ENCODE measurements at places on chromosomes 3 and 15.

DNA sequence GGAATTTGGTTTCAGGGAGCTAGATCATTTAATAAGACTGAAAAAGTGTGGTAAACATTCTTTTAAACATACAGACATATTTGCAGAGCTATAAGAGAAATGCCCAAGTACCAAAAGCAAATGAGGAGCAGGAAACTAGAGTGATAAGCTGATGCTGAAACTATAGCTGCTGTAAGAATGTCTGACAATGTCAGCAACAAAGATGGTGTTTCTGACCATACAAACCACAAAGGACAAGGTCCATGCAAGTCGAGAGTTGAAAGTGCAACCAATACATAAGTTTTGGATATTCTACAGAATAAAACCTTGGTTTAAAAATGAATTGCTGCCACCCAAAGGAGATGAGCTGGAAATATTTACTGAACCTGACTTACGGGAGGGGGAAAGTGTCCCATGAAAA is 610.2 kb downstream of the TBL1XR1 start:
- no peak for DNase-seq

GRCh38 chr3:24496529-24497482 is 2.2 kb upstream of the THRB start:
- DNase-seq, result no peak

GRCh38 chr3:44289882-44290462 is 48.3 kb downstream of the TOPAZ1 start:
- peak; percentile 23 for DNase-seq

- peak; percentile 50 for DNase-seq
These were observed 143.4 kb upstream of the RASGRP1 start for GRCh38 chr15:38707802-38708671.

DNA sequence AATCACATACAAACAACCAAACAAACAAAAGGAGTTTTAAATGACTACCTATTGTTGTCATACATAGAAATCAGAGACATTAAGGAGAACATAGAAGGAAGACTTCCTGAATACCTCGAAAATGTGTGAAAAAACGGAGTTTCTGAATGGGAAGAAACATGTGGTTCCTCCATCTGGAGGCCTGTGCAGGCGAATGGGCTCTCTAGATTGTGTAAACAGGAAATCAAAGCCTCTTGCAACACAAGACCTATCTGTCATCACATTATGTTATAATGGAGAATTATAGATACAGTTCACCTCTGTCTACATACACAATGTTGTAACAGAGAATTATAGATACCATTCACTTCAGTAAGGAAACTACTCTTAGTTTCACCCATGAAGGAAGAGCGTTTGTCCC is 44.1 kb downstream of the RUBCN start:
- no peak for DNase-seq

GRCh38 chr3:72480366-72480765 is 367.9 kb downstream of the SHQ1 start:
- DNase-seq, result no peak

GRCh38 chr3:126028096-126028495 is 55.8 kb downstream of the SLC41A3 start:
- DNase-seq, result no peak

DNA sequence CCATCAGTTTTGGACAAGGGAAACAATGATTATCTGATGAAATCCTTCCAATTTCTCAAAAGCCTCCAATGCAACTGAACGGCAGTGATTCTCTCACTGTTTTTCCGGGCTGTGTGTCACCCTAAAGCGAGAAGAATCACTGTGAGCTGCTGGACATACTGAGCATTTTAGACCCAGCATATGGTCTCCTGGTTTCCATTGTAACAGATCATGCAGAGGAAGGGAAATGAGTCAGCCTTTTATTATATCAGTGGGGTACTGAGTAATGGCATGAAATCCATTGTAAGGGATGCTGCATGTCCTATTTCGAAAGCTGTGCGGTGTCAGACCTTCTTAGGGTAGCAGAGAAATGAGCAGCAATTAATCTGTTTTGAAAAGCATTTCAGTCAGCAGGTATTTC is 287.1 kb downstream of the IL5RA start:
- no peak for DNase-seq

GRCh38 chr3:44842376-44842775 is 19.3 kb upstream of the TMEM42 start:
- DNase-seq, result no peak

DNA sequence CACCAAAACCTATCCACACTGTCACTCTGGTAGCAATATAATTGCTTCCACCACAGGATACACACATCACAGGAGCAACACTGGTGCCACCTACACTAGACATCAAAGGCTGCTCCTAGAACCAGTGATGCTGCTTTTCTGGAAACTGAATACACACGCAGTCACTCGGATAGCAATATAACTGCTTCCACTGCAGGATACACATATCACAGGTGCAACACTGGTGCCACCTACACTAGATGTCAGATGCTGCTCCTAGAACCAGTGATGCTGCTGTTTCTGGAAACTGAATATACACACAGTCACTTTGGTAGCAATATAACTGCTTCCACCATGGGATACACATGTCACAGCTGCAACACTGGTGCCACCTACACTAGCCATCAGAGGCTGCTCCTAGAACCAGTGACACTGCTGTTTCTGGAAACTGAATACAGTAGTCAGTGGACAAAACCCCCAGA is 6.9 kb upstream of the TNFSF10 start:
- no peak for DNase-seq

GRCh38 chr3:100093831-100094230 is 20.5 kb downstream of the FILIP1L start:
- DNase-seq, result no peak

- DNase-seq, result no peak
These were observed 431.3 kb upstream of the MDFIC2 start for GRCh38 chr3:70743754-70744153.

GRCh38 chr3:194471863-194472262 is 14.9 kb downstream of the ATP13A3 start:
- DNase-seq, result no peak

DNA sequence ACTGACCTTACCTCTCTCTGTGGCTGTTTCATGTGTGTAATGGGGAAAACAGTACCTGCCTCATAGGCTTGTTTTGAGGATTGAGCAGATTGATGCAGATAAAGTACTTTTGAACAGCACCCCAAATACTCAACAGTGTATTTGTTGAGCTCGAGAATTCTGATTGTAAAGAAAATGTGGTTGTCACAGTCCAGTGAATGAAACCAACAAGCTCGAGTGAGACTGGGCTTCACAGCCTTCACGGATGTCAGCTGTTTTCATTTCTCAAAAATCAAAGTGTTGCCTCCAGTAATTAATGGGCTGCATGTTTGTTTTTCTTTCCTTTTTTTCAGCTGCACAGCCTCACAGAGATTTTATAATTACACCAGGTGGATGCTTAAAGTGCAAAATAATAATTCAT is 43.7 kb downstream of the PARP15 start:
- no peak for DNase-seq

DNA sequence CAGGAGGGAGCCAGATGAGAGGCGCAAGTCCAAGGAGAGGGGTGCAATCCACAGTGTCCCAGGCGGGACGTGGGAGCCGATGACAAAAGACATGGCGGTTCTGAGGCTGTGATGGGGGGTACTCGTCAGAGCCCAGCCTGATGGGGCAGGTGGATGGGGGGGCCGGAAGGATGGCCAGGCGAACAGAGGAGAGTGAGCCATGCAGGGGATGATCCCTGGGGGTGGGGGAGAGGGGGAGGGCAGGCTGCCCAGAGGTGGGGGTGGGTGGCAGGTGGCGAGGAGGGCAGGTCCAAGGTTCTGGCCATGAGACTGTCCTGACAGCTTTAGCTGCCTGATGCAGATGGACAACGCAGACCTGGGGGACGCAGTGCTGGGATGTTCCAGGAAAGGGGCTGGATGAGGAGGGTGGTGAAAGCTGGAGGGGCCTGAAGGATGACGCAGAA is 8.9 kb upstream of the CSPG4 start:
- DNase-seq, result no peak

GRCh38 chr3:73939985-73940384 is 315.2 kb upstream of the PDZRN3 start:
- no peak for DNase-seq

- no peak for DNase-seq
These were observed 148.8 kb upstream of the NDN start for GRCh38 chr15:23835953-23836352.

- no peak for DNase-seq
These were observed 109.7 kb upstream of the FAM3D start for GRCh38 chr3:58776231-58776630.

- DNase-seq, result no peak
These were observed 211.1 kb upstream of the GADL1 start for GRCh38 chr3:31105438-31106077.

DNA sequence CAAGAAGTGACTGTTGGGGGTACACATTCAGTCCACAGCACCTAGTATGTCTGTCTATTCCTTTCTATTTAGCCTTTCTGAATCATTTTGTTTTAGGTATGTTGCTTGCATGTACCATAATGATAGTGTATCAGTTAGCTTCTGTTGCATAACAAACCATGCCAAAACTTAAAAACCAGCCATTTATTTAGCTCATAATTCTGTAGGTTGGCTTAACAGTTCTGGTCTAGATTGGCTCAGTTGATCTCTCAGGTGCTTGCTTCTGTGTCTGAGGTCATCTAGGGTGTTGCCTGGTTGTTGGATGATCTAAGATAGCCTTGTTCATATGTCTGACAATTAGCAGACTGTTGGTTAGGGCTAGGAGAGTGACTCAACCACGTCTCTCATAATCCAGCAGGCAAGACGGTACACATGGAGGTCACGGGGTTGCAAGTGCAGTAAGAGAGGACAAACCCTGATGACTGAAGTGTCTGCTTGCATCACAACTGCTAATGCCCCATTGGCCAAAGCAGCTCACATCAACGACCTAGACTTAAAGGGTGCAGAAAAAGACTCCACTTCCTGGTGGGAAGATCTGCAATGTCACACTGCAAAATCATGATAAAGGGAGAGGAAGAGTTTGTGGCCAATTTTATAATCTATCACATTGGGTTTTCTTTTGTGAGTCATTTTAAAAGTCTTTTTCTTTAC is 6.8 kb upstream of the PDCD6IP start:
- DNase-seq, result no peak

- DNase-seq, result no peak
These were observed 34.7 kb upstream of the SLC41A3 start for GRCh38 chr3:126118591-126118990.

DNA sequence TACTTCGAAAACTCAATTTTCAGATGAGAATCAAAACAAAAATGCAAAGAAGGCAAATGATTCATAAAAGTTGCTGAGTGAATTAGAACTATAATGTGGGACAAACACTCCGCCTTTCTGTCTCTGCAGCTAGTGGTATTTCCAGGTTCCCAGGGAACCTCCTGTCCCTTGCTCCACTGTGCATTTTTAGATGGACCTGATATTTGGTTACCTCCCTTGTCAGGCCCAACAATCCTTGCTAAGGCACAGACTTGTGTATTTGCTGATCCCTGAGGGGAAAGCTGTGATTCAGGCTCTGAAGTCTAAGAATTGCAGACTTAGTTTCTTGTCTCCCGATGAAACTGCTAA is 162.7 kb downstream of the LPP start:
- no peak for DNase-seq

GRCh38 chr15:69715210-69715609 is 262.6 kb downstream of the RPLP1 start:
- no peak for DNase-seq

DNA sequence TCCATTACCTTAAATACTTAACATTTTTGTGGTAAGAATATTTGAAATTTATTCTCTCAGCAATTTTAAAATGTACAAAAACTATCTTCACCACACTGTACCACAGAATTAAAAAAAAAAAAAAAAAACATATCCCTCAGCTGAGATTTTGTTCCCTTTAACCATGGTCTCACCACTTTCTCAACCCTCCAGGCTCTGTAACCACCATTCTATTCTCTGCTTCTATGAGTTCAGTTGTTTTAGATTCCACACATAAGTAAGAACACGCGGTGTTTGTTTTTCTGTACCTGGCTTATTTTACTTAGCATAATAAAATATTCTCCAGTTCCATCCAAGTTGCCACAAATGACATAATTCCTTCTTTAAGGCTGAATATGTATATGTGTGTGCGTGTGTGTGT is 41.5 kb downstream of the CSNK1G1 start:
- no peak for DNase-seq

- DNase-seq, result peak; percentile 29
These were observed 64.9 kb upstream of the RAD18 start for GRCh38 chr3:9028134-9028533.

GRCh38 chr3:148625095-148625736 is 72.5 kb upstream of the AGTR1 start:
- DNase-seq, result no peak

- DNase-seq, result no peak
These were observed 326.6 kb upstream of the ALCAM start for GRCh38 chr3:105040026-105040622.

- peak; percentile 66 for DNase-seq
These were observed 93.2 kb upstream of the RNF7 start for GRCh38 chr3:141644931-141645330.

- no peak for DNase-seq
These were observed 249.5 kb downstream of the SQOR start for GRCh38 chr15:45884289-45884688.

DNA sequence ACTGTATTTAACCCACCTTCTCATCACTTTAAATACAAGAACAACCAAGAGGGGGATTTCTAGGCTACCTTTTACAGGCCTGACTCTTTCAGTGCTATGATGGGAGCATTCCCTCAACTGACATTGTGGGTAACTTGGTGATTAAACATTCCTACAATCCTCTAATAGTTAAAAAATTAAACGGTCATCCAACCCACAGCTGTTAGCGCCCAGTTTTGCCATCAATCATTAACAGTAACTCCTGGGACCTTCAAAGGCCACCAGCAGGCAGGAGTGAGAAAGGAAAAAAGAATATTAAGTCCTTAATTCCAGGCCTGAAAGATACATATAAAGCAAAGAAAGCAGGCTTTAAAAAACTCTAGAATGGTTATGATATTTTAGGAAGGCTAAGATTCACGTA is 512.1 kb downstream of the MAGI1 start:
- DNase-seq, result no peak

- no peak for DNase-seq
These were observed 31.9 kb downstream of the ZNF385D start for GRCh38 chr3:21718943-21719591.

DNA sequence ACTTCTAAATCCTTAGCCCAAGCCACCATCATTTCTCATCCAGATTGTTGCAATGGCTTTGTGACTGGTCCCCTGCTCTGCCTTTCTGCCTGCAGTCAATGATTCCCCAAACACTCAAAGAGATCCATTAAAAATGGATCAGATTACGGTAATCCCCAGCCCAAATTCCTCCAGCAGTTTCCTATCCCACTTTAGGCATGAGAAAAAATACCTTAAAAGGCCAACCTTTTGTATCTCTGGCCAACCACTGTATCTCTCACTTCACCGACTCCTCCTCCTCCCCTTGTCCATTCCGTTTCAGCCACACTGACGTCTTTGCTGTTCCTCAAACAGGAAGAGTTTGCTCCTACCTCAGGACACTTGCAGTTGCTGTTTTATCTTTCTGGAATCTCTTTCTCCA is 20.9 kb upstream of the IL1RAP start:
- DNase-seq, result no peak

GRCh38 chr3:140724856-140725812 is 47.3 kb downstream of the TRIM42 start:
- no peak for DNase-seq

Measured in large intestine (tissue), 12 donors.